Activated naive CD8-positive, alpha-beta T cell treated with anti-CD3 and anti-CD28 coated beads, Interleukin-2, amount 10 ng/mL, durations not matched to agents 7 days and 5 days (primary cell): ENCODE measurements at places on chromosomes 3 and 15.

GRCh38 chr3:46544771-46545503 lies 21.2 kb downstream of the LRRC2 start:
- DNase-seq: no peak

- DNase-seq: no peak
Measured at GRCh38 chr15:58517682-58518525, 86.1 kb downstream of the LIPC start.

GRCh38 chr3:189013224-189013888 lies 158.4 kb upstream of the TPRG1 start:
- no peak for DNase-seq

DNA sequence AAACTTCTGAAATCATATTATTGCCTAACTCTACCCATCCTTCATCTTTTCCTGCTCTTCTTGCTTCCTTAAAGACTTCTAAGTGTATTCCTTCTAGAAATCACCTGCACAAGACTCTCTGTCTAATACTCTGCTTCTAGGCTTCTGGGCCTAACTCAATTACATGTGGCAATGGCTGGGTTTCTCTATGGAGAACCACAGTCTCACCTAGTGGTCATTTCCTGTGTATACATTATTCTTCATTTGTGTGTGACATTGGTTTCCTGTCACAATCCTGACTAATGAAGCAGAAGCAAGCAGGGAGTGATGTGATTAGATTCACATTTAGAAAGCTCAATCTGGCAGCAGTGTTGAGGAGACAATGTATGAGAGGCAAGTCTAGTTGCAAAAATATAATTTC lies 16.9 kb upstream of the CLDN1 start:
- no peak for DNase-seq

- no peak for DNase-seq
Measured at GRCh38 chr15:36449662-36450145, 129.7 kb upstream of the CDIN1 start.

DNA sequence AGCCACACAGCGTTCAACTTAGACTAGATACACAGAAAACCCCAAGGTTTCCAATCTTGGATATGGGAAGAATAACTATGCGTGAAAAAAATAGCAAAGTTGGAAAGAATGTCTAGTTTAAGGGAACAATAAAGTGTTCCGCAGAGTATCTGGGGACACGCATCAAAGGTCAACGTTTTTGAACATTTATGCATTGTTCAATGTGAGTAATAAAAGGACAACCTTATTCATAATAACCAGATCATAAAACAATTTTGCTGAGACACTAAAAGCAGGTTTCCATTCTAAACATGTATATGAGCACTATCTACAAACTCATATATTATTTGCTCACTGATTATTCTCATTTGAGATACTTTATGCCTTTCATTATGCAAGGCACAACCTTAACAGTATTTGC lies 7.8 kb downstream of the ANO10 start:
- no peak for DNase-seq

- DNase-seq: no peak
Measured at GRCh38 chr3:139361276-139361675, 17.5 kb downstream of the MRPS22 start.

GRCh38 chr3:171401432-171401831 lies 58.8 kb downstream of the TNIK start:
- no peak for DNase-seq

DNA sequence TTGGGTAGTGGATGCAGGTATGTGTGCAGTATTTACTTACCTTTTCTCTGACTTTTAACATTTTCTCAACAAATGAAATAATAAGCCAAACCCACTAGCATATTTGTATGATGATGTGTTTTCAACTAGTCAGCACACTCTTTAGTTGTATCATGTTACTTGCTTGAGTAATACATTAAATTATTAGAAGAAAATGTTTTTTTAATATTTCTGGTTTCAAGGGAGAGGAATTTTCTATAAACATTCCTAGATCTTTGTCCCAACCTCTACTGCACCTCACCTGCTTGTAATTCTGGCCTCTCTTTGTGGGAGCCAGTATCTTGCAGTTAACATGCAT lies 161.8 kb upstream of the CBLB start:
- no peak for DNase-seq

DNA sequence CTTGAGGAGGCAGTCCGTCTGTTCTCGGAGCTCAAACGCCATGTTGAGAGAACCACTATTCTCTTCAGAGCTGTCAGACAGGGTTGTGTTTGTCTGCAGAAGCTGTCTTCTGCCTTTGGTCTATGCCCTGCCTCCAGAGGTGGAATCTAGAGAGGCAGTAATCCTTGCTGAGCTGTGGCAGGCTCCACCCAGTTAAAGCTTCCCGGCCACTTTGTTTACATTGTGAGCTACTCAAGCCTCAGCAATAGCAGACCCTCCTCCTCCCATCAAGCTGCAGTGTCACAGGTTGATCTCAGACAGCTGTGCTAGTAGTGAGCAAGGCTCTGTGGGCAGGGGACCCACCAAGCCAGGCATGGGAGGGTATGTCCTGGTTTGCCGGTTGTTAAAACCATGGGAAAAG lies 8.9 kb downstream of the OR5AC2 start:
- DNase-seq: no peak

GRCh38 chr15:76866008-76866407 lies 39.1 kb downstream of the SCAPER start:
- DNase-seq: no peak

DNA sequence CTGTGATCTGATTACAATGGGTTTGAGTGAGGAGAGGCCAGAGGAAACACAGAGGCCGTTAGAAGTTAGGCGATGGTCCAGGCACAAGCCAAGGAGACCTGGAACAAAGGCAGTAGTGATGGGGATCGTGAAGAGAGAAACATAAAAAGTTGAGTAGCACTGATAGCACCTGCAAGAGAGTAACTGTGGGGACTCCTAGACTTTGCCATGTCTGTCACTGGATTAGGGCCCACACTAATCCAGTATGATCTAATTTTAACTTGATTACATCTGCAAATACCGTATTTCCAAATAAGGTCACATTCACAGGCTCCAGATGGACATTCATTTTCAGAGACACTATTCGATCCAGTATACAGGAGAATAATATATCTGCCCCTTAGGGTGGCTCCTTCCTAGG lies 144.7 kb downstream of the RAB11A start:
- no peak for DNase-seq

DNA sequence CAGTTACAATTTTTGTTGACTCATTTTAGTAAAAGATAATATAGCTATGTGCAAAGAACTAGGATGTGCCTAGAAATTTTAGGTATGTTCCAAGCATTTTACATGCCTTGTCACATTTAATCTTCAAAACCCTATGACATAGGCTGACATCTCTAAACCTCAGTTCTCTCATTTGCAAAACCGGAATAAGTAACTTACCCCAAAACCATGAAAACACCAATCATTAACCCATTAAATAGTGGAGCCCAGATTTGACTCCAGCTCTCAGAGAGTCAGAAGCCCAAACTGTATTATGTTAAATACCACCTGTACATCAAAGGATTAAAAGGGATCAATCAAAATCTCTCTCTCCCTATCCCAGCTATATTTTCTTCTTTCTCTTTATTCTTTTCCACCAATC lies 36.6 kb downstream of the GSK3B start:
- no peak for DNase-seq

- no peak for DNase-seq
Measured at GRCh38 chr3:125416235-125416634, 41.1 kb upstream of the ZNF148 start.

DNA sequence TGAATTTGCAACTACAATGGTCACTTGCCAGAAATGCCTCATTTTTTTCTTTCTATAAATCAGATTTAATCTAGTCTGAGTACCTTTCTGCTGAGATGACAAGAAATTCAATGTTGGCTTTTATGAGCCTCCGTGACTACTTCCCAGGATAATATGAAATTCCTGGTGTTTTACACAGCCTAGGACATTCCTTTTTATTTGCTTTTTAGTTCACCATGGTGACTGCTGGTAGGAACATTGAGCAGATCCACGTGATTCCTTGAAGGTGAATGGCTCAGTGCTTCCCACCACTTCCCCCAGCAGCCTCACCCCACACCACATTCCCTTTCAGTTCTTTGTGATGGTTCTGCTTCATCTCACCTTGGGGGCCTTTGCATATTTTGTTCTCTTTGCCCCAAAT lies 4.3 kb upstream of the NPTN start:
- DNase-seq: no peak

GRCh38 chr15:55778932-55779331 lies 36.0 kb upstream of the PRTG start:
- DNase-seq: no peak

- no peak for DNase-seq
Measured at GRCh38 chr3:183949690-183950089, 65.0 kb upstream of the PARL start.

GRCh38 chr3:61184956-61185355 lies 66.3 kb downstream of the FHIT start:
- no peak for DNase-seq

DNA sequence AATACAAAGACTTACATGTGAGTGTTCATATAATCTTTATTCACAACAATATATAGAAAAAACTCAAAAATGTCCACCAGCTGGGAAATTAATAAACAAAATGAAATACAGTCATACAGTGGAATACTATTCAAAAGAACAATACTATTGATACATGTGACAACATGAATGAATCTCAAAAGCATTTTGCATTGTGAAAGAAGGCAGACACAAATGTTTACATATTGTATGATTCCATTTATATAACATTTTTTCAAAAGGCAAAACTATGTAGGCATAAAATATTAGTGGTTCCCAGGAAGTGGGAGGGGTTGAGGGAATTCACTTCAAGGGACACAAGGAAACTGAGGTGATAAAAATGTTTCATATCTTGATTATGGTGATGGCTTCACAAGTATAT lies 303.2 kb downstream of the CTNNB1 start:
- no peak for DNase-seq

DNA sequence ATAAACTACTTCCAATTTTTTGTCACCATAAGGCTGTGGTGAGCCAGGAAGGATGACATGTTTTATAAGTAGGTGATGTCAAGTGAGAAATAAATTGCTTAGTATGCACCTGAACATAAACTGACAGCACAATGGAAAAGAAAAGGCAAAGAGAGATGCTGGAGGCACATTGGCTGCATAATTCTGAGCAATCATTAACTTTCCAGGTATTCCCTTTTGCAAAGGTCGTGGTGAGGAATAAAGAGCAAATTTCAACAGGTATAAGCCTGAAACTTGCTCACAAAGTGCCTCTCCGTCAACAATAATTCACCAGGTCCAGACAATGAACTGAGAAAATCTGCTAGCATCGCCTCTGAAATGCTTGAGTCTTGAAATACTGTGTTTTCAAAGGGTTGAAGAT lies 48.2 kb downstream of the ITGB5 start:
- no peak for DNase-seq

DNA sequence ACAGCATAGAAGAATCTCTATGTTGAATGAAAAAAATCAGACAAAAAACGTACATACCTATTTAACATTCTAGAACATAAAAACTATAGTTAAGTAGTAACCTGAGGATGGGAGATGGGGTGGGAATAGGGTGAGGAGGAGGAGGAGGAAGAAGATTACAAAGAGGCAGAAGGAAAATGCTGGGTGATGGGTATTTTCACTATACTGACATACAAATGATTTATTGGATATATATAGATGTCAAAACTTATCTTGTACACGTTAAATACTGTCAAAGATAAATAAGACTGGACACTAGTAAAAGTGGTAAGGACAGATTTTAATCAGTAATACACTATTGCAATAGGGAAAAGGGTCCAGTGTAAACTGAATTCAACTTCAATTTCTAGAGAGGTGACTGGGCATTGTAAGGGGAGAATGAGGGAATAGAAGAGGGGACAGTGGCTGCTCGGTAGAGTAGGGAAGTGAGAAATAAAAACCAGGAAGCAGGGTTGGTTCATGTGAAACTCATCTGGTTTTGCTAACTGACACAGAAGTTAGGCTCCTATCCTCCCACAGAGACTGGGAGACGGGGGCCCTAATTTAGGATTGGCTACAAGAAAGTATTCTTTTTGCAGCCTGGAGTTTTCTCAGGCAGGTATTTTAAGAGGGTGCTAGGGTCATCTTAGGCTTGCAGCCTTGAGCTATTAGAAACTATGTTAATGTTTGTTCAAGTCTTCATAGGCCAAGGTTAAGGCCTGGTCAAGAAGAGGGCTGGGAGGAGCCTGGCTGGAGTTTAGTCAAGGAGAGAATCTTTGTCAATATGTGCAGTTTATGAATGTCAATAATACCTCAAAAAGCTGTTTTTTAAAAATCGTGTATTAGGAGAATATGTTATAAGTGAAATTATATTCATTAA lies 15.0 kb upstream of the C15orf61 start:
- DNase-seq: no peak

DNA sequence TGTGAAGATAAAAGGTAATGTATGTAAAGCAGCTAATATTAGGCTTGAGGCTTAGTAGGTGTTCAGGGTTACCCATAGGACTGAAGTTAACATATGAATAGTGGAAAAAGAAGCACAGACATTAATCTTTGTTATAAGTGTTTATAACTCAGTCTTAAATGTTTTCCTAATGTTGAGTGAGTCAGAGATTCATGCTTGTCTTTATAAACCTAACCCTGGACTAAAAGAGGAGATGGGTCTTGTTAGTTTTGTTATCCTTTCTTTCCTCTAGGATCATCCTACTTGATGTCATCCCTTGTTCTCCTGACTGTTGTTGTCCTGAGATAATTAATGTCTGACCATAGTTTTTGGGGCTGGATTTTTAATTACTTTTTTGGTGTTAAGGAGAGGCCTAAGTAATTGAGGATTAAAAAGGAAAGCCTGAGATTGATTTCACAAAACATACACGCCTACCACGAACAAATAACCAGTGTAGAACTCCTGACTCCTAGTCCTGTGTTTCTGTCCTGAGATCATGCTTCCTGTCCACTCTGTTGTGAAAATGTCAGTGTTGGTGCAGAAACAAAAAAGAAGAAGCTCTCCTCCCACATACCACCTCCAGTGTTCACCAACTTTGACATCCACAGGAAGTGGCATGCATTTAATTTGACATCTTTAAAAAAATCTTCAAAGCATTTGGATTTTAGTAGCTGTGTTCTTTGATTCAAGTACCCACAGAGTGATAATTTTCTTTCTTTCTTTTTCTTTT lies 8.4 kb downstream of the MITF start:
- DNase-seq: no peak

GRCh38 chr15:55970286-55970685 lies 23.1 kb downstream of the NEDD4 start:
- no peak for DNase-seq

GRCh38 chr3:56764904-56765547 lies 36.7 kb downstream of the ARHGEF3 start:
- DNase-seq: no peak
